ENCODE measurements at places on chromosomes 1 and 21. TPM values are rescaled to one million over a fixed set of nuclear protein-coding genes. Genes with fewer than 3 reads are reported as not detected.

The KRTAP12-3 gene
- total RNA-seq: not detected

- DNase-seq: peak; percentile 19
Measured at GRCh38 chr1:161273402-161273801, 14.9 kb downstream of the PCP4L1 start.

The FCN3 gene
- total RNA-seq: not detected

DNA sequence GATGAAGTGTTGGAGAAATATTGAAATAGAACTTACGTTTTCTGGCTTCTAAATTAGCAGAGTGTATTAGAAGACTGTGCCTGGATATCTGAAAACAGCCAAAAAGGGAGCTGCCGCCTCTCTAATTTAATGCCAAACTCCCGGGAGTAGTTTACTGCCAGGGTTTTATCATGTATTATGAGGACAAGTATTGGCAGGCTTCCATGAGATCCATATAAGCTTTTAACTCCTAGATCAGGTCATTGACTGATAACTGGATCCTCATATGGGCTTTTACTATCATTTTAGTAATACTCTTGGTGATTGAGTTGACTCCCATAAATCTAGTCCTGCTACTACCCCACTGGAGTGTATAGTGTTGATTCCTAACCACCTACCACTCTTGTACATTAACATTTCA, 178.4 kb upstream of the CXADR start:
- no peak for DNase-seq

All from fibroblast of villous mesenchyme (primary cell).